Stimulated activated CD4-positive, alpha-beta T cell treated with anti-CD3 and anti-CD28 coated beads, TNF-alpha, amount 100 ng/mL, for 24 hours (primary cell): ENCODE measurements at places on chromosomes 7 and 10.

DNA sequence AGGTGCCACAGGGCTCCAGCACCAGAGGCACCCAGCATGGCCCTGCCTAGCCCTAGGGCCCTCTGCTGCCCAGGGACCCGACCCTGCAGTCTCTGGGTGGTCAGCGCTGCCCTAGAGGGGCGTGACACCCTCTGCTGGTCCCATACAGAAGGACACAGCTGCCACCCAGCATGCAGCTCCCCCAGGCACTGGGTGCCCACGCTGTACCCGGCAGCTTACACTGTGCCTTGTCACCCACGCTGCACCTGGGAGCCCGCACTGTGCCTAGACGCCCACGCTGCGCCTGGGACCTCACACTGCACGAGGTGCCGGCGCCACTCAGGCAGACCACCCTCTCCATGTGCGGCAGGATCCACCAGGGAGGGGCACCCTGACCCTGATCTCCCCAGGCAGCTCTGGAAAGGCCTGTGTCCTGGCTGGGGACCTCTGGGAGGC lies 55.2 kb downstream of the PWWP2B start:
- no peak for DNase-seq

DNA sequence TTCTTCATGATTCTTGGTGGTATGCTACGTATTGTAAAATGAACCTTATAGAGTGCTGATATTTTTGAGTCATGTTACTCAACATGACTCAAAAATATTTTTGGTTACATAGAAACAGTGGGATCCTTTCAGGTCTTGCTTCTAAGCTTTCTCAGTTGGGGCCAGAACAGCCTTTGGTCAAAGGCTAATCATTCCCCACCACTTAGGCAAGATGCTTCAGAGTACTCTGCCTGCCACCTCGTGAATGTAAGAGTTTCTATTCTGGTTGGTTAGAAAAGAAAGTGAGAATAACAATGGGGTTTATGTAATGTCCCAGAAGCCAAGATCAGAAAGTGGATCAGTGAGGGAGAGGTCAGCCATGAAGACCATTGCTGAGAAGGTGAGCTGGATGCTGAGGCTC lies 327.8 kb downstream of the TCERG1L start:
- DNase-seq, result no peak

DNA sequence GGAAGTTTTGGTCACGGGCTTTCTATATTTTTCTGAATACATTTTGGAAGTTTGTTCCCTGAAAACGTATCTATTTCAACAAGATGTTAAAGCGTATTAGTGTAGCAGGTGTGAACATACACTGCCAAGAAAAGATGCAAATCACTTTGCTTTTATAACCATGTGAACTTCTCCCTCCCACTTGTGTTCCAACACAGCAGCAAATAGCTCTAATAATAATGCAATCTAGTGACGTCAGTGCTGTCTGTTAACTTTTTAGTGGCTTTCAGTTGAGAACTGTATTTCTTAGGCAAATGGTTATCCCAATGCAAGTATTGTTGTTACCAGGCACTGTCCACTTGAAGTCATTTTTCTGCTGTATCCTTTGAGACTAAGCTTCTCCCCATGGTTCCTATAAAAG lies 188.4 kb upstream of the IGFBP3 start:
- DNase-seq, result no peak

GRCh38 chr10:61812920-61813319 lies 88.6 kb upstream of the ARID5B start:
- no peak for DNase-seq

- peak; percentile 83 for DNase-seq
Observed at GRCh38 chr7:155003376-155004214, 671 bp upstream of the PAXIP1 start.

DNA sequence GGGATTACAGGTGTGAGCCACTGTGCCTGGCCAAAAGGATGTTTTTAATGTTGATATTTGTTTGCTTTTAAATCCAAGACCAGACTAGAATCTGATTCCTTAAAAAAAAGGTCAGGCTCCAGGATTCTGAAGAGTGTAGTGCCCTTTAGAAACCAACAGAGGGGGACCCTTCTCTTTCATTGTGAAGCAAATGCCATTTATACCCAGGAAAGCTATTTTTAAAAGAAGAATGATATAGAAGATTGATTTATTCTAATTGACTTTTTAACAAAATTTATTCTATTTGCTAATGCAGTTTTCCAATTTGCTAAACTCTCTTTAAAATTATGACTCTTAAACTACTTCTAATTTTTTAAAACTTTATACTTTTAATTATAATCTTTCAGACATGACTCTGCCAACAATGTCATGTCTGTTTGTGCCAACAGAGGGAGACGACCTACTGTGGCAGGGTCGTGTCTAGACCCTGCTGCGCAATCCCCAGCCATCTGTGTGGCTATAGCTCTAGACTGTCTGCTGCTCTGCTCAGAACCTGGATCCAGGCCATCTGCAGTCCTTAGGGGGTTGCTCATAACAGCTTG lies 201.0 kb upstream of the IMMP2L start:
- no peak for DNase-seq

DNA sequence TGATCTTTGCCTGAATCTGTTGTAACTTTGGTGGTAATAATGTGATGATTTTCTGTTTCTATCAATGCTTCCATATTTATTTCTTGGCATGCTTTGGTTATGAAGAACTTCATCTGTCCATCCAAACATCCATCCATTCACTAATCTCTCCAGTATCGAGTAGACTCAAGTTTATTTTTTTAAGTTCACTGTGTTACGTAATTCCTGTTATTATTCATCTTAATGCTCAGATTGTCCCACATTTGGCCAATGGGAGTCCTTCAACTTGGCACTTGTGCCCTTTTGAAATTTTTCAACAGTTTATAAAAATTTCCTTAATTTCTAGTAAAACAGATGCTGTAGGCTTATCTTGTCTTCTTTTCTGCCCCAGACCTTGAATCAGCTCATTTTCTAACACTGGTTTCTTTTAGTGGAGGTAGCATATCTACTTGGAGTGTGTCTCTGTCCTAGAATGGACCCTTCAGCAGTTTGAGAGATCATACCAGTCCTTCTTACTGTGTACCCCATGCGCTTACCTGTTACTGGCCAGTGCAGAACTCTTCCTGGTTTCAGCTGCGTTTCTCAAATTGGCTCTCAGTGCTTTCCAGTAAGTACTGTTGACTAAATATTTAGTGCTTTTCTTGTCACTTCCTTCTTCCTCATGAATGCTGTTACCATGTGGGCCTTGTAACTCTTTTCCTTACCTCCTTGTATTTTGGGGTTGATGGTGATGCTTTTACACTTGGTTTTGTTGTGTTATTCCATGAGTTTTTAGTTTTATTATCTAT lies 100.8 kb downstream of the MLLT10 start:
- DNase-seq, result no peak

DNA sequence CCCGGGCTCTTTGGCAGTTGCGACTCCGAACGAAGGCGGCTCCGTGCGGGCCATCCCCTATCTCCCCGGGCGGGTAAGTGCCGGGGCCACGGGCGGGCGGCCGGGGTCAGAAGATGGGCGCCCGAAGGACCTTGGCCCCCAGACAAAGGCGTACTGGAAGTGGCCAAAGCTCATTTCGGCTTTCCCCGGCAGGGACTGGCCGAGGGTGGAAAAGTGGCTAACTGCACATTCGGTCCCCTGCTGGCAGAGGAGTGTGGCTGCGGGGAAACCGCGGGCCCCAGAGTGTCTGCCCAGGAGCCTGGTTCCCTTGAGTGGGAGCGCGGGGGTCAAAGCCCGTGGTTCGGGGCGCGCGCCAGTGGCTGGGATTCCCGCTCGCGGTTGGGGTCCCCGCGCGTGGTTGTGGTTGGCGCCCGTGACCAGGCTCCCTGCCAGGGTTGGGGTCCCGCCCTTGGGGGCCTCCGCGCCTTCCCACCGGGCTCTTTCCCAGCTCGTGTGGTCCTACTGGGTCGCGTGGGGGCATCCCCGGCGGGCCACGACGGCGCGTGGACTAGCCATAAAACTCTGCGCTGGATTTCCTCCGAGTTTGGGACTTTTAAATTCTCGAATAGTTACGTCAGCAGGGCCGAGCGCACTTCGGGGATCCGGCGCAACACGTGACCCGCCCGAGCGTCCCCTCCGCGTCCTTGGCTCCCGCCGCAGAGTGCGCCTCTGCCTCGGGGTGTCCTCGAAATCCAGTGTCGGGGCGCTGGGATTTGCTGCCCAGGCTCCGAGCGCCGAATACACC lies 124.4 kb downstream of the TACC2 start:
- no peak for DNase-seq

GRCh38 chr7:35492451-35493175 lies 202.3 kb downstream of the HERPUD2 start:
- no peak for DNase-seq

DNA sequence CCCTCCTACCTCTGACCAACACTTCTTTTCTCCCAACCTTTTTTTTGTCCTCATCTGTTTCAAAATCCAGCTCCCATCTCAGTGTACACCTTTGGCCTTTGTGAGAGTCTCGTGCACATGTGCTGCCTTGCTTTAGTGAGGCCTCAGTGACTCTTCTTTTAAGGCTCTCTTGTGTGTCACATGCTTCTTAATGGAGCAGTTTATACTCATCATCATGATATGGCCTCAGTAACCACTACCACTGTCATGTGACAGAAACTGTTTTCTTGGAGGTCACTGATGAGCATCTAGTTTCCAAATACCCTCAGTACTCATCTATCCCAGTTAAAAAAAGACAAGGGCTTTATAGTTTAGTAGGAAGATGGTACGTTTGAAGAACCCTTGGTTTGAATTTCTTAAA lies 8.1 kb upstream of the ARHGAP22 start:
- no peak for DNase-seq
